GM12878 (cell line): ENCODE measurements at places on chromosomes 5 and 9. TPM values are rescaled to one million over a fixed set of nuclear protein-coding genes. Genes with fewer than 3 reads are reported as not detected.
A peak's percentile ranks its signal among the peaks of the same experiment; 100 is the strongest.

DNA sequence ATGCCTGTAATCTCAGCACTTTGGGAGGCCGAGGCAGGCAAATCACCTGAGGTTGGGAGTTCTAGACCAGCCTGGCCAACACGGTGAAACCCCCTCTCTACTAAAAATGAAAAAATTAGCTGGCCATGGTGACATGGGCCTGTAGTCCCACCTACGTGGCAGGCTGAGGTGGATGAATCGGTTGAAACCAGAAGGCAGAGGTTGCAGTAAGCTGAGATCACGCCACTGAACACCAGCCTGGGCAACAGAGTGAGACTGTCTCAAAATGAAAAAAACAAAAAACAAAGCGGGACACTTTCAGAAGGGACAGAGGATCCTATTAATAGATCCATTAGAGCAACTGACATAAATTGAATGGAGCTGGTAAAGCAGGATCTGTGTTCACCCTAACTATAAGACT lies 89.6 kb upstream of the SGCD start:
- DNase-seq: no peak

GRCh38 chr5:164663198-164663989 lies 1158.0 kb downstream of the MAT2B start:
- DNase-seq: no peak

Gene GGTA1
- total RNA-seq: 0.13 TPM in 2 replicates

DNA sequence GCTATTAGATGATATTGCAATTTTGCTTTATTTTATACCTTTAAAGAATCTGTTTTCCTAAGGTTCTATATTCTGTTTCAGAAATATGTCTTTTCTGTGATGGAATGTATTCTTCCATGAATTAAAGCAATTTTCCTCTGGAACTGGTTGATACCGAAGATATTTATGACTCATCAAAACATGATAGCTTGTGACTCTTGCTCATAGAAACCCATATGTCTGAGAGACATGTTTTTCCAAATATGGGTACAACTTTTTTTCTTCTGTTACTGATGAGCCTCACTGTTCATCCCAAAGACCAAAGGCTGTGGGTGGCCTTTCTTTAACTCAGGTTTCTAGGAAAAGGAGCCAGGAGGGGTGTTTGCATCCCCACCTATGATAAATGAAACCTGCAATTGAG lies 126.1 kb upstream of the PAPPA start:
- DNase-seq: no peak

DNA sequence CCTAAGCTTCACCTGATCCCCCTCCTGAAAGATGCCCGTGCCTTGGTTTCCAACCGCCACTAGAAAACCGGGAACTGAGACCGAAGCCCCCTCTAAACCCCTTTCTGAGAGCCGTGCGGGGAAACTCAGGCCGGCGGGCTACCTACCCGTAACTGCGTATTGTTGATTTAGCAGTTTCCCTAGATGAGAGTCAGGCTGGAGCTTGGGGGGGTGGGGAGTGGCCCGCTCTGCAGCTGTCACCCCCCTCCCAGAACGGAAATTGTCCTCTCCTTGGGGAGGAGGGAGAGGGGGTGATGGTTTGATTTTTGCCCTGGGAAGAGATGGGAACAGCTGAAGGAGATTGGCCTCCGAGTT lies 2.5 kb downstream of the CXXC5 start:
- DNase-seq: no peak

Gene LVRN
- total RNA-seq: not detected in 2 replicates

GRCh38 chr5:138188626-138189025 lies 9.7 kb downstream of the KIF20A start:
- no peak for DNase-seq

DNA sequence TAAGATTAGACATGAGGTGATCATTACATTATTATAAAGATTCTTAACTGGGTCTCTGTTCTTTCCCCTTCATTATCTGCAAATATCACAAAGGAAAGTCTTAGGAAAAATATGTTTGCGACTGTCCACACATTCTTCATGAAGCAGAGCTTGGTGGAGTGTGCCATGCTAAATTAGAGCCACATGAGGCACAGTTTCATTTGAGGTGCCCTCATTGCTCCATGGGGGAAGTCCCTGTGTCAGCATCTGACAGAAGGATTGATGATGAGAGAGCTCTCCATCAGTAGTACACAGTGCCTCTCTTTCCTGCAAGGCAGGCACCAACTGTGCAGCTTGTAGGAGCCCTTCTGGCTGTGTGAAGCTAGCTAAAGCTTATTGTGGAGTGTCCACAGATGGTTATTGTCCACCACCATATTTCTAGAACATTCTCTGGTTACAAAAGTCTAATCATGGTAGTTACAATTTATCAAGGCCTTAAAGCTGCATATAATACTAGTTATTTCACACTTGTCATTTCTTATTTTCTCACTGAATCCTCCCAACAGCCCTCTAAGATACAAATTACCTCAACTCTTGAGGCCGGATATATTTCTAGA lies 63.9 kb downstream of the C9orf152 start:
- DNase-seq: no peak

DNA sequence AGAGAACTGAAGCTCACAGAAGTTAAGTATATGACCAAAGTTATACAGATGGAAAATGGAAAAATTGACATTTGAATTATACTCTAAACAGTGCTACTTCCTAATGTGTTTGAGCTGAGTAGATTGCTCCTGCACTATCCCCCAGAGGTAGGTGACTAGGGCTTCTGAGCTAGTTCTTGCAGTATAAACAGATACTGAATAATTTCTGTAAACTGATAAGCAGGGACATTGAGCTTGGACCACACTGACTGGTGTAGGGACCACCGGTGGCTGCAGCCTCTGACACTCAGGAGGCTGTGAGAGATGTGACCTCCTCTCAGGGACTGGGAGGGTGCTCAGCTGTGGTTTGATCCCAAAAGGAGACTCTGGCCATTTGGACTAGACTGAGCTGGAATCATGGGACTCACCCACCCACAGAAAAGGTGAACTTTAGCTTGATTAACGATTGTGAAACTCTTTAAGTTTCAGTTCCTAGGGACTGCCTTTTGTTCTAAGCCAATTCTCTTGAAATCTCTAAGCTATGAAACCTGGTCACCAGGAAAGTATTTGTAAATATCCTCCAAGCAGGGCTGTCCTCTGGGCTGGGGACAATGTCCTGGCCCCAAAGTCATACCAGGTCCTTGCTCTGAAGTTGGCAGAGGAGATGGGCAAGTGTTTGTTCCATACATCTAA lies 291.5 kb downstream of the SEC61B start:
- peak; percentile 59 for DNase-seq

- DNase-seq: peak; percentile 37
These were observed 191.5 kb downstream of the ROR2 start for GRCh38 chr9:91758491-91758981.

GRCh38 chr5:87190687-87191086 lies 77.0 kb upstream of the RASA1 start:
- DNase-seq: no peak

GRCh38 chr5:141957367-141957996 lies 520 bp downstream of the PCDH12 start:
- no peak for DNase-seq

DNA sequence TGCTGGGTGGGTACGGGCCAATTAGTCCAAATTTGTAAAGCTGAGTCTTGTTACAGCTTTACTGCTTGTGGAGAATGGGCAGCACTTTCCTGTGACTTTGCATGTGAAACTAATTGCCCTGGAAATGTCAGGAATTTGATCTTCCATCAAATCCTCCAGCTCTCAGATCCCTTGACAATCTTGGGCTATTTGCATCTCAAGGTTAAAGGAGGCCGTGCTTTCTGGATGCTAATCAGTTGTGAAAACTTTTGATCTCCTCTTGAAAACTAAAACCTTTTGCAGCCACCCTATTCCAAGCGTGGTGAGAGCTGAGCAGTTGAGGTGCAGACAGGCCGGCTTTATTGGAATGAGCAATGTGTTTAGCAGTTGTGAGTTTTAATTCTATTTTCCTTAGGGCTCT lies 68.0 kb upstream of the CLINT1 start:
- DNase-seq: no peak

DNA sequence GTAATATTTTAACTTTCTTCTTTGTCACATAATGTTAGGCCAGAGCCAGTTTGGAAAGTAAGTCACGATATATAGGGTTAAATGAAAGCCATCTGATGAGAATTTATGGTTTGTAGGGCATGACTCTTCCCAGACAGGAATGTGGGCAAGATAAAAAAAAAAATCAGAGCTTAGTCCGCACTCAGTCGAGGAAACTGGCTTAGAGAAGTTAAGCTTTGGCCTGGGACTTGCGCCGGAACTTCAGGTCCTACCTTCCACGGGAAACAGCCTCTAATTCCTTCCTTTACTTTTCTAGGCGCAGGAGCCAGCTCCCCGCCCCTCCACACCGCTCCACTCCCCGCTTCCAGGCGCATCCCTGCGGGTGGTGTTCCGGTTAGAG lies 475 bp downstream of the DDX31 start:
- DNase-seq: no peak

DNA sequence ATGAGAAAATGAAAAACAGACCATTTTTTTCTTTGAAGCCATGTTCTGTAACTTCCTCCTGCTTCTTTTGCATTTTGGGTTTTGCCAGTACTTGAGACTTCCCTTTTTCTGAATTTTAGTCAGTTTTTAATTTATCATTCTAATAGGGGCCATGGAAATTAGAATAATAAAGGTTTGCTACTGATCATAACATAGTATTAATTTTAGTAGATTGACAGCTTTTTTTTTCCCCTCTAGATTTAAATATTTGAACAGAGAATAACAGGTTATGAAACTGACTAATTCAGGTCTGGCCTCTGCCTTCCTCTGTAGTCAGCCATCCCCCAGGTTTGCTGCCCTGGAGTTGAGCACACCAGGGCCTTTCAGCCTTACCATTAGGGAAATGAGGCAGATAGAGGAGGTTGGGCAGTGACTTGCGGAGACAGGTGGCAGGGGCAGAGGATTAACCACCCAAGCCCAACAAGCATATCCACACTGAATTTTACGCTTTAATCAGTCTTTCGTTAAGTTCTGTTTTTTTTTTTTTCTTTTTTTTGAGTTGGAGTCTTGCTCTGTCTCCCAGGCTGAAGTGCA lies 80.1 kb upstream of the TNFAIP8 start:
- DNase-seq: peak; percentile 75

DNA sequence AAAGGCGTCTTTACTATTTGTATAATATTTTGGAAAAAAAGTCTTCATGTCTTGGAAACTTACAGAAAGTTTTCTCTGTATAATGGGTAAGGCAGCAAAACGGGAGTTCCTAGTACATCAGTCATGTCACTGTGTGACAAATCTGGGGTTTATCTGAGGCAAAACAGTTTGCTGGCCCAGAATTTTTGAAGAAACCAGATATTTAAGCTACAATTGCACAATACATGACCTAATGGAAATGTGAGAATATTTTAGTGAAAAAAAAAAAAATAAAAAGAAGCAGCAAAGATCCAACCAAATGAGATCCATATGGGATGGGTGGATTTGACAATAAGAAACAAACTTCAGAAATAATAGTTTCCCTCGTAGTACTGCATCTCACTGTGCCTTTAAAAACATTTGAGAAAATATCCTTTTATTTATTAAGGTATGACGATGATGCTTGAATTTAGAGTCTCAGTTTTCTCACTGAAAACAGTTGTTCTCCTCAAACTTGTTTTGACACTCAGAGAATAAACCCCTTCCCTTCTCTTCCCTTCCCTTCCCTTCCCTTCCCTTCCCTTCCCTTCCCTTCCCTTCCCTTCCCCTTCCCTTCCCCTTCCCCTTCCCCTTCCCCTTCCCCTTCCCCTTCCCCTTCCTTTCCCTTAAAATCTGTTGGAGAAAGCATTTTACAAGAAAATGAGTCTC lies 180.5 kb upstream of the TUT7 start:
- DNase-seq: no peak

Gene FNIP1
- total RNA-seq: 17.0 and 18.0 TPM in 2 replicates

- no peak for DNase-seq
These were observed 1.3 kb upstream of the LURAP1L start for GRCh38 chr9:12773562-12773961.

GRCh38 chr5:131534974-131535373 lies 100.1 kb downstream of the RAPGEF6 start:
- DNase-seq: no peak

- no peak for DNase-seq
These were observed 88.2 kb upstream of the NIPAL4 start for GRCh38 chr5:157371655-157372471.

DNA sequence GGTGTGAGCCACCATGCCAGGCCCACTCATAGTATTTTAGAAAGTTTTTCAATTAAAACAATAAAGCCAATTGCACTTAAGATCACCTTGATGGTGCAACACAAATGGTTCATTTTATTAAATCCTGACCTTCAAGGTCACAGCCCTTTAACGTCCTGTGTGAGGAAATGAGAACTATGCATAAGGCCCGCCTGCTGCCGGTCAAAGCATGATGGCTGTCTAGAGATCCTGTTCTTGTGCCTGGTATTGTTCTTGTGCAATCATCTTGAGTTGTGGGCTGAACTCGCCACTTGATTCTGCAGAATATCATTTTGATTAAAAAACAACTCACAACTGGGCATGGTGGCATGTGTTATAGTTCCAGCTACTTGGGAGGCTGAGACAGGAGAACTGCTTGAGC lies 43.6 kb upstream of the FBXW11 start:
- no peak for DNase-seq

DNA sequence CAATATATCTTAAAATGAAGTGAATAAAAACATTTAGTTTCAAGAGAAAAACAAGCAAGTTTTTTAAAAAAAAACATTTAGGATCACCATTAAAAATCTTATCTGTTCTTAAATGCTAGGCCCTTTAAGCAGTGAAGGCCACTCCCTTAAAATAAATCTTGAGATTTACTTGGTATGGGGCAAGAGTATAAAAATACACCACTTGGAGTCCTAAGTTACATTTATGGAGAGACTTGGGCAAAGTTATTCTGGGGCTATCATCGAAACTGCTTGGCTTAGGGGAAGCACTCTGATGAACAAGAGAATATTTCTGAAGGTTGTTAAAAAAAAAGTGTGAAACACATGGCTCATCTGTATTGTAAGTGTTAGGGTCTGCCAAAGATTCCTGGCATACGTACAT lies 97.4 kb downstream of the NR3C1 start:
- DNase-seq: no peak

DNA sequence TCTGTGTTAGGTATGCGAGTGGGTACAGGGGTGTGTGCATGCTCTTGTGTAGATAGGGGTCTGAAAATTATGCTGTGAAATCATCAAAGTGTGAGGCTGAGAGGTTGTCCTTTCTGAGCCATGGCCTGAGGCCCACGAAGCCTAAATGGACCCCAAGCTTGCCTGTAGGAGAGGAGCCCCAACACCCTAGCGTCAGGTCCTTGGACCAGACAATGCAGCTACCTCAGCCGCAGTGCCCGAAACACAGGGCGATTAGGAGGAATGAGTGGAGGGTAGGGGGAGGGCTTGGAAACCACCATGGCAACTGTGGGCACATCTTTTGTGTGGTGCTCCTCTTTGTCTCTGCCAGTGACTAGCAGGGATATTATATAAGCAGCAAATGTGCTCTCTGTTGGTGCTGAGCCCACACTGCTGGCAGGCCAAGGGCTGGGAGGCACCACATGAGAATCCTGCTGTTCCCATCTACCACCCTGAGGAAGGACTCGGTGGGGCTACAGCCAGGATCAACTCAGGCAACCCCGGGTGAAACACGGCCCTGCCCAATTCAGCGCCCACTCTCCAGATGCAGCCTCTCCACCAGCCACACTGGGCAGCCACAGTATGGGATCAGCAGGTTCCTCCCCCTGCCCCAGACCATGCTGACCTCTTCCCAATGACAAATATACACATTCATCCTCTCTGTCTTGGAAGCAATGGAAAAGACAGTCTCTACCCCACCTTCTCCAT lies 84.6 kb upstream of the FSTL4 start:
- DNase-seq: no peak

GRCh38 chr5:146000072-146000471 lies 63.7 kb downstream of the SH3RF2 start:
- no peak for DNase-seq
